CD8-positive, alpha-beta memory T cell (primary cell): ENCODE measurements at places on chromosomes 4 and X.

GRCh38 chr4:86916392-86916791, 18.4 kb upstream of the AFF1 start:
- no peaks in the 10 kb centered on the region for H3K4me1 ChIP-seq
- no peaks in the 10 kb centered on the region for H3K36me3 ChIP-seq
- no peak overlapping the region for H3K4me3 ChIP-seq
- no peak overlapping the region for H3K27ac ChIP-seq

- H3K27ac ChIP-seq: no peak overlapping the region
- no peak for DNase-seq
- no peaks in the 10 kb centered on the region for H3K36me3 ChIP-seq
- no peaks in the 10 kb centered on the region for H3K27me3 ChIP-seq
- H3K4me3 ChIP-seq: no peak overlapping the region
Observed at GRCh38 chrX:9420275-9421265, 44.3 kb upstream of the TBL1X start.

- no peaks in the 10 kb centered on the region for H3K4me1 ChIP-seq
- no peak for DNase-seq
- no peak within 1 kb of the TSS for H3K27ac ChIP-seq
- H3K27me3 ChIP-seq: no peaks in the 10 kb centered on the region
- no peaks in the 10 kb centered on the region for H3K36me3 ChIP-seq
- no peak within 1 kb of the TSS for H3K4me3 ChIP-seq
Observed at GRCh38 chr4:55125087-55125721, at the start of gene KDR. TSS of gene KDR (minus strand) at chr4:55125595. CDS start at chr4:55125293, 302 bp downstream.

GRCh38 chr4:104615496-104615895, 120.8 kb upstream of the CXXC4 start:
- H3K4me1 ChIP-seq: no peaks in the 10 kb centered on the region
- no peaks in the 10 kb centered on the region for H3K27me3 ChIP-seq
- H3K27ac ChIP-seq: no peak overlapping the region
- no peak for DNase-seq
- no peak overlapping the region for H3K4me3 ChIP-seq
- no peaks in the 10 kb centered on the region for H3K36me3 ChIP-seq

DNA sequence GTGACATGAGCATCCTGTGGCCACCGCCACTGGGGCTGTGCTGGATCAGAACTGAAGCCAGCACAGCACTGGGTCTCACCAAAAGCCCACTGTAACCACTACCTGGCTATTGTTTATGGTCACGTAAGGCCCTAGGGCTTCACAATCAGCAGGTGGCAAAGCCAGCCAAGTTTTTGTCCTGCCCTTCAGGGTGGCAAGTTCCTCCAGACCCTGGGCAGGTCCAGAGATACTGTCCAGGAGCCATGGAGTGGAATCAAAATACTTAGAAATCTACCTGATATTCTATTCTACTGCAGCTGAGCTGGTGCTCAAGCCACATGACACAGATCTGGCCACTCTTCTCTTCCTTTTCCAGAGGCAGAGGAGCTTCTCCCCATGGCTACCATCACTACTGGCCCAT, 121.2 kb upstream of the CXXC4 start:
- H3K4me1 ChIP-seq: no peaks in the 10 kb centered on the region
- no peaks in the 10 kb centered on the region for H3K36me3 ChIP-seq
- H3K4me3 ChIP-seq: no peak overlapping the region
- H3K27ac ChIP-seq: no peak overlapping the region

GRCh38 chr4:67365661-67366245, 179.6 kb downstream of the CENPC start:
- DNase-seq: no peak
- H3K27me3 ChIP-seq: no peaks in the 10 kb centered on the region
- no peak overlapping the region for H3K4me3 ChIP-seq
- H3K4me1 ChIP-seq: no peaks in the 10 kb centered on the region
- no peaks in the 10 kb centered on the region for H3K36me3 ChIP-seq
- no peak overlapping the region for H3K27ac ChIP-seq

DNA sequence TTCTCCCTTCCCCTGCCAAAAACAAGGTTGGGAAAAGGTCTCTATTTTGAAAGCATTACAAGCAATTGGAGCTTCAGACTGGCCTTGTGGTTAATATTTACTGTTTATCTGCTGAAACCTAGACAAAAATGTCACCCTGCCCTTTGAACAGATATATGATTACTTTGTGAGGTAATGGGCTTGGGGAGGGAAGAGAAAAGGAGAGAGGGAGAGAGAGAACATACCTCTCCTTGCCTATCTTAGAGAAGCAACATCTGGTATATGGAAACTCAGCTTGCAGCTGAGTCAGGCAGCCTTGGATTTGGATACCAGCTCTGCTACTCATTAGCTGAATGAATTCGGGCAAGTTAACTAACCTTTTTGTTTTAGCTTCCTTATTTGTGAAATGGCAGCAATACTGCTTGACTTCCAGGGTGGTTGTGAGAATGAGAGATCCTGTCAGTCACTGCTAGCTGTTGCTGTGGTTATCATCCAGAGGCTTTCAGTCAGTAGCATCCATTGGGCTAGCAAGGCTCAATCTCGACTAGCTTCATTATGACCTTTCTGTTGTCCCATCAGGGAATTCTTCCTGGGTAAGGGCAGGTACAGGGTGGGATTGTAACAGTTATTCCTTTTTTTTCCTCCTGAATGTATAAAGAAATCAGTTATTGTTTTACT, 41.1 kb downstream of the ZFX start:
- H3K4me1 ChIP-seq: no peaks in the 10 kb centered on the region
- DNase-seq: no peak
- no peaks in the 10 kb centered on the region for H3K27me3 ChIP-seq
- H3K36me3 ChIP-seq: peaks cover 4% of the 10 kb centered on the region
- no peak overlapping the region for H3K4me3 ChIP-seq
- no peak overlapping the region for H3K27ac ChIP-seq

DNA sequence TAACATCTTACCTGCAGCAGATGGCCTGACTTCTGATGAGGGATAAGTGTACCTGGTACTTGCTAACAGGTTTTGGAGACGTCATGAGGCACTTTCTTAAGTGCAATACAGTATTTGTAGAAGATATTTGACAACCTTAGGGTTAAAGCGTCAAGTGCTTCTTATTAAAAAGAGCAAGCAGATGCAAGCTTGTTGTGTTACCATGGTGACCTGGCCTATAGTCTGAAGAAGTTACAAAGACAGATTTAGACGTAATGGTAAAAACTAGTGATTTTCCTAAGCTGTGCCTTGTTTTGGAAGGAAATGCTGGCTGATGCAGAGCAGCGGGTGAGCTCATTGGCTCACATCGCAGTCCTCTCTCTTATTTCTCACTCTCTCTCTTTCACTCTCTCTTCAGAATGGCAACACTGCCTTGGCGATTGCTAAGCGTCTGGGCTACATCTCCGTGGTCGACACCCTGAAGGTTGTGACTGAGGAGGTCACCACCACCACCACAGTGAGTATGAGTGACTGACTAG, 243.6 kb downstream of the ANK2 start:
- H3K27me3 ChIP-seq: no peaks in the 10 kb centered on the region
- H3K4me3 ChIP-seq: no peak overlapping the region
- H3K36me3 ChIP-seq: no peaks in the 10 kb centered on the region
- no peak overlapping the region for H3K27ac ChIP-seq

GRCh38 chr4:28225050-28225449, 1364.4 kb downstream of the STIM2 start:
- no peaks in the 10 kb centered on the region for H3K4me1 ChIP-seq
- no peaks in the 10 kb centered on the region for H3K36me3 ChIP-seq
- DNase-seq: no peak
- no peak overlapping the region for H3K27ac ChIP-seq

- H3K4me3 ChIP-seq: no peak overlapping the region
- no peak for DNase-seq
- H3K27me3 ChIP-seq: no peaks in the 10 kb centered on the region
- H3K4me1 ChIP-seq: no peaks in the 10 kb centered on the region
- H3K36me3 ChIP-seq: no peaks in the 10 kb centered on the region
Observed at GRCh38 chr4:179728305-179728704, 2286.1 kb upstream of the AGA start.

- peak; percentile 70 for DNase-seq
- no peaks in the 10 kb centered on the region for H3K27me3 ChIP-seq
- no peak overlapping the region for H3K4me3 ChIP-seq
- H3K4me1 ChIP-seq: peaks cover 6% of the 10 kb centered on the region
Observed at GRCh38 chr4:186201535-186202230, 10.3 kb downstream of the CYP4V2 start.

DNA sequence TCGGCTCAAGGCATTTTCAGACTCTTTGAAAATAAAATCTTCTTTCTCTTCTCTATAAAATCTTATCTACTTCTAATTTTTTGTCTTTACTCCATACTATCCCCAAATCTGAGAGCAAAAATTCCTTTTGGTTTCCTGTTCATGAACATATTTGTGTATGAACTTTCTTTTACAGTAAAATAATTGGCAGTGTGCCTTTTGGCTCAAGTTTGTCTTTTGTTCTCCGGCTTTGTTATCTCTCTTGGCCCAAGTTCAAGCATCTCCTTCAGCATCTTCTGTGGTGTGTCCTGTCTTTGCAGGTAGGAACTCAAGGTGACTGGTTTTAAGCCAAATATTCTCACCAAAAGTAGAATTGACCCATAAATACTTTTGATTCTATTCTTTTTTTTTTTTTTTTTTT, 276.6 kb upstream of the FAT1 start:
- no peak for DNase-seq

DNA sequence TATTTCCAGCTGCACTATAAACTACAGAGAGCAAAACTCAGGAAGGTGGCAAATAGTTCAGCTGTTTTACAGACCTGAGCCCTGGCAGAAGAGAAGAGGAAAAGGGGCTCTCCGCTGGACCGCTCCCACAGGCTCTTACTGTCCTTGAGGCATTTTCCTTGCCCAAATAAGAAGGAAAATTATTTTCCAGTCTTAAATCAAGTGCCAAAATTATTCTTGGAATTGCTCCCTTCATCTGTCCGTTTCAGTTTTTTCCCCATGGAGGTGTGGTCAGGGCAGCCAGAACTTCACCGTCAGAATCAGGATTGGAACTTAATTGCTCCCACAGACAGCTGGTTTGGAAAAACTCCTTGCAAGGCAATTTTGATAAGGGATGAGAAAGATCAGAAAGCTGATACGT, 35.2 kb upstream of the SPINK2 start:
- no peak for DNase-seq
- no peaks in the 10 kb centered on the region for H3K27me3 ChIP-seq
- no peak overlapping the region for H3K4me3 ChIP-seq
- no peaks in the 10 kb centered on the region for H3K36me3 ChIP-seq
- no peak overlapping the region for H3K27ac ChIP-seq

DNA sequence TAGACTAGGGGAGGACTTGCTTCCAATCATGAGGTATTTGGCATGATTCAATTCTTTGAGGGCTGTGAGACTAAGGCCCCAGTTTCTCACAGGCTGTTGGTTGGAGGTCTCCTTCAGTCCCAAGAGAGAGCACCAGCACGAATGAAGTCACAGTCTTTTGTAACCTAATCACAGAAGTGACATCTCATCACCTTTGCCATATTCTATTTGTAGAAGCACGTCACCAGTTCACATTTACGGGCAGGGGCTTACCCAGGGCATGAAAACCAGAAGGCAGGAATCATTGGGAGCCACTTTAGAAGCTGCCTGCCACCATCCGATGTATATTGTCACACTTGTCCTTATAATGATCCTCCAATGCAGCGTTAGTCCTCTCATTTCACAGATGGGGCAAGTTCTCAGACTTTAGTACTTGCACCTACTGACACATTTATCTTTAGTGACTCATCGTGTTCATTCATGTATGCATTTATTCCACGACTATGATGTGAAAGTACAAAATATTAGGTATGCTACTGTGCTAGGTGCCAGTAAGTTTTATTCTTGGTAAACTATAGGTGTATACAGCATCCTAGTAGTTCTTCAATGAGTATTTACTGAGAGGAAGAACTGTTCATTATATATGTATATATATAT, 163.8 kb upstream of the PGRMC2 start:
- no peak overlapping the region for H3K4me3 ChIP-seq
- no peaks in the 10 kb centered on the region for H3K36me3 ChIP-seq
- DNase-seq: no peak

GRCh38 chr4:1945912-1946311, 62.9 kb downstream of the NELFA start:
- H3K4me1 ChIP-seq: no peaks in the 10 kb centered on the region
- H3K36me3 ChIP-seq: peaks cover 13% of the 10 kb centered on the region
- no peak overlapping the region for H3K27ac ChIP-seq
- DNase-seq: no peak
- no peak overlapping the region for H3K4me3 ChIP-seq

- no peak overlapping the region for H3K27ac ChIP-seq
- H3K4me3 ChIP-seq: no peak overlapping the region
- no peaks in the 10 kb centered on the region for H3K4me1 ChIP-seq
- DNase-seq: no peak
Observed at GRCh38 chrX:6363188-6363587, 134.5 kb upstream of the NLGN4X start.

DNA sequence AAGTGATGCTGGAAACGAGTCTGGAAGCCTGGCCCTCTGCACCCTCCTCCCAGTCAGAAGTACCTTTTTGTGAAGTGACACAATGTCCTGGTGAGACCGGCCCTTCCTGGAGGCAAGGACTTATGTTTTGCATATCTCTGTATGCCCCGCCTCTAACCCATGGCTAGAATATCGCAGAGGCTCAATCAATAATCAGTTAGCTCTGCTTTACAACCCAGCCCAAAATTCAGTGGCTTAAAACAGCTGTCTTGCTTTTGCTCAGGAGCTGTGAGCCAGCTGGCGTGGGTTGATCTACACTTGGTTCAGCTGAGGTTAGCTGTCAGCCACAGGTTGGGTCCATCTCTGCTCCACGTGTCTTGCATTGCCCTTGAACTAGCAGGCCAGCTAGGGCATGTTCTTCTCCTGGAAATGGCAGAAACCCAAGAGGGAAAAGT, 98.8 kb upstream of the METTL14 start:
- H3K4me3 ChIP-seq: no peak overlapping the region
- peaks cover 6% of the 10 kb centered on the region for H3K4me1 ChIP-seq
- no peaks in the 10 kb centered on the region for H3K36me3 ChIP-seq
- DNase-seq: no peak
- no peaks in the 10 kb centered on the region for H3K27me3 ChIP-seq

GRCh38 chr4:78199984-78200383, 142.9 kb downstream of the FRAS1 start:
- no peak for DNase-seq
- no peaks in the 10 kb centered on the region for H3K4me1 ChIP-seq
- H3K27me3 ChIP-seq: no peaks in the 10 kb centered on the region
- no peaks in the 10 kb centered on the region for H3K36me3 ChIP-seq

GRCh38 chr4:105657117-105657765, 51.2 kb downstream of the INTS12 start:
- H3K27me3 ChIP-seq: no peaks in the 10 kb centered on the region
- no peak for DNase-seq
- no peak overlapping the region for H3K27ac ChIP-seq
- H3K36me3 ChIP-seq: no peaks in the 10 kb centered on the region
- H3K4me3 ChIP-seq: no peak overlapping the region

- H3K36me3 ChIP-seq: no peaks in the 10 kb centered on the region
- no peak overlapping the region for H3K4me3 ChIP-seq
- H3K4me1 ChIP-seq: no peaks in the 10 kb centered on the region
- no peak overlapping the region for H3K27ac ChIP-seq
- DNase-seq: no peak
- H3K27me3 ChIP-seq: no peaks in the 10 kb centered on the region
Observed at GRCh38 chrX:22323541-22323940, 50.8 kb downstream of the CBLL2 start.

- H3K4me1 ChIP-seq: peaks cover 15% of the 10 kb centered on the region
- no peak overlapping the region for H3K4me3 ChIP-seq
- no peaks in the 10 kb centered on the region for H3K27me3 ChIP-seq
- H3K27ac ChIP-seq: no peak overlapping the region
Observed at GRCh38 chrX:153348421-153348820, 14.5 kb downstream of the ZNF275 start.

GRCh38 chrX:148214786-148215185, 233.6 kb downstream of the FMR1NB start:
- no peaks in the 10 kb centered on the region for H3K27me3 ChIP-seq
- no peak overlapping the region for H3K4me3 ChIP-seq
- H3K36me3 ChIP-seq: no peaks in the 10 kb centered on the region

- no peak overlapping the region for H3K4me3 ChIP-seq
- H3K27ac ChIP-seq: no peak overlapping the region
- no peaks in the 10 kb centered on the region for H3K4me1 ChIP-seq
- H3K27me3 ChIP-seq: no peaks in the 10 kb centered on the region
Observed at GRCh38 chr4:138053641-138054301, 188.4 kb downstream of the SLC7A11 start.
